Hepatocyte (in vitro differentiated cells): ENCODE measurements at places on chromosomes 3 and 15. TPM values are rescaled to one million over a fixed set of nuclear protein-coding genes. Genes with fewer than 3 reads are reported as not detected.
A peak's percentile ranks its signal among the peaks of the same experiment; 100 is the strongest.

- no peaks in the 10 kb centered on the region for H3K36me3 ChIP-seq
- no peak for DNase-seq
- H3K4me1 ChIP-seq, result no peaks in the 10 kb centered on the region
- no peaks in the 10 kb centered on the region for H3K27me3 ChIP-seq
- H3K4me3 ChIP-seq, result peak overlapping the region; percentile 84
These were observed 506 bp upstream of the ATP1B3 start for GRCh38 chr3:141875893-141876380.

DNA sequence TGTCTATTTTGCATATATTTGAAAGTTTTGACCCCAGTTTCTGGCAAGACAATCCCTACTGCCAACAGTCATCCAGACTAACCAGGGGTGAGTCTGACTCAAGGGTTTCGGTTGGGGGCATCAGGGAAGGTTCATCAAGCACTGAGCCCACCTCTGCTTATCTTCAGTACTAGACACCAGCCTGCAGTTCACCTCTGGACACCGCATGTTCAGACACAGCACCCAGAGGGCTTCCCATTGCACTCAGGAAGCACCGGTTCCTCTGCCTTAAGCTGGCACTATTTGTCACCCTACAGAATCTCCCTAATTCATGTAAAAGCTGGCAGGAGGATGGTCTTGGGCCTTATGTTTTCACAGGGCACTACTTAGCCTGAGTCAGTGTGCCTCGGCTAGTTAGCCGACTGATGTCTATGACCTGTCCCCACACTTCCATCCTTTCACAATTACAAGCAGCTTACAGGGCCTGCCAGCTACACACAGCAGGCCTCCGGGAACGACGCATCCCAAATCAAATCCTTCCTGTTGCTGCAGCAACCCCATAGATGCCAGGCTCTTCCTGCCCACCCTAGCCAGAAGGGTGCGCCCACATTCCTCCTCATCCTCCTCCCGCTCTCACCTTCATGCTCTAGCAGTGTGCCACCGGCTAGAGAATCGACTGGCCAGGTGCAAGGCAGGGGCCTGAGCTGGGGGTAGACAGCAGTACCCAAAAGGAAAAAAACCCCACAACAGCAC lies 52.5 kb downstream of the SH3BP5 start:
- no peaks in the 10 kb centered on the region for H3K4me1 ChIP-seq
- DNase-seq, result no peak
- H3K36me3 ChIP-seq, result no peaks in the 10 kb centered on the region

DNA sequence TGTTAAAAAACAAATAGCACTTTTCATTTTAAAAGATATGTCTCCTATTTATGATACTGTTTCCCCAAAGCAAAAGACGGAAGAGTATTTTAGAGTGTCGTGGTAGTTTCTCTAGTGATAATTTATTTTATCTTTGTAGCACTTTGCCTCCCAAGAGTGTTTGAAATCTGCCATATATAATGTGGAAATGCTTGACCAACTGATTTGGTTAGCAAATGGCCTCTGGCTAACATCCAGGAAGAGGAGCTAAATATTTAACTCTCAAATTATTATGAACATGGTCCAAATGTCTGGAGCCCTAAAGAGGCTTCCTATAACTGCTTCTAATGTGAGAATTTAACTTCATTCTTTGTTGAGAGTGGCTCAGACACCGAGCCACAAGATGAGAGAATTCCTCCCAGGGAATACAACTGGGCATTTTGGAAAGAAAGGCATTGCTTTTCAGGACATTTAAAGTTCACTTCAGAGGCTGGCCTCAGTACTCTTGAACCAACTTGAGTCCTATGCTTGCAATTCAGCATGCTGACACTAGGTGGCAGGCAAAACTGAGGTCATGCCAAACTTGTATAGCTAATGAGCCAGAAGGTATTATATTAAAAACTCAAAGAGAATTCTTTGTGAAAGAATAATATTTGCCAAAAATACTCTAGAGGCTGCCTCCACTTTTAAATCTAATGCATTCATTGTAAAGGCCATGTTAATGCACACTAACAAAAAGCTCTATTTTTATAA lies 104.5 kb downstream of the RARB start:
- H3K36me3 ChIP-seq, result no peaks in the 10 kb centered on the region
- DNase-seq, result no peak

DNA sequence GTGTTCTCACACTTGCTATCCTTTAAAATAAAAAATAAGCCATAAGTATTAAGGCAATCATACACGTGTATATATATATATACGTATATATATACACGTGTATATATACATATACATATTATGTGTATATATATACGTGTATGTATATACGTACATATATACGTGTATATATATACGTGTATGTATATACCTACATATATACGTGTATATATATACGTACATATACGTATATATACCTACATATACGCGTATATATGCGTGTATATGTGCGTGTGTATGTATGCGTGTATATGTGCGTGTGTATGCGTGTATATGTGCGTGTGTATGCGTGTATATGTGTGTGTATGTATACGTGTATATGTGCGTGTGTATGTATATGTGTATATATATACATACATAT lies 477.3 kb upstream of the ARRDC4 start:
- H3K4me1 ChIP-seq, result no peaks in the 10 kb centered on the region
- DNase-seq, result no peak
- no peaks in the 10 kb centered on the region for H3K27me3 ChIP-seq

DNA sequence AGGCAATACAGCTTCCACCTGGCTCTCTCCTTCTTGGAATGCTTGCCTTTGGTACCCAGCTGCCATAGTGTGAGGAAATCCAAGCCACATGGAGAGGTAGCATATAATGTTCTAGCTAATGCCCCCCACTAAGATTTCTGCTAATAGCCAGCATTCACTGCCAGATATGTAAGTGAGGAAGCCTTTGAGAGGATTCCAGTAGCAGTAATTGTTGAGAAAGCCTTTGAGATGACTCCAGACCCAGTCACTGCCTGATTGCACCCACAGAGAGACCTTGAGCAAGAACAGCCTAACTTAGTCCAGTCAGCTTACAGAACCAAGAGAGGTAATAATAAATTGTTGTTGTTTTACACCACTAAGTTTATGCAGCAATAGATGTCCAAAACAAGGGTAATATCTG lies 63.1 kb downstream of the STRIT1 start:
- H3K27ac ChIP-seq, result no peak overlapping the region
- H3K27me3 ChIP-seq, result no peaks in the 10 kb centered on the region
- no peak overlapping the region for H3K4me3 ChIP-seq
- no peak for DNase-seq

DNA sequence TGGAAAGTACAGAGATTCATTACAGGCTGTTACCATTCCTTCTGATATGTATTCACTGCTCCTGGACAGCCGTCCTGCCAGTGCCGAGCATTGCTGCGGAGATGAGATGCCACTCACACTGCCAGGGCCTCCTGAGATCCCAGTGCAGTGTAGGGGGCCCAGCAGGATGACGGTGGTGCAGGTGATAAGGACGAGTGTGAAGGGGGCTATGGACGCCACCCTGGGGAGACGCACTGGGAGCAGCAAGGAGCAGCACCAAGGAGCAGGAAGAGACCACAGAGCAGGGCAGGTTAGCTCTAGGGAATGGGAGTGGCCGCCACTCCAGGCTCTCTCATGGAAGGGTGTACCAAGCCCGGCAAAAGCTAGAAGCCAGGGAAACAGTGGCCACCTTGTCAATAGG lies 4.0 kb upstream of the KLF15 start:
- no peak overlapping the region for H3K27ac ChIP-seq
- H3K4me1 ChIP-seq, result peaks cover 8% of the 10 kb centered on the region
- H3K4me3 ChIP-seq, result no peak overlapping the region
- DNase-seq, result no peak

GRCh38 chr15:51878446-51879386 lies 49.3 kb downstream of the TMOD3 start:
- peak overlapping the region; percentile 55 for H3K27ac ChIP-seq
- no peak overlapping the region for H3K4me3 ChIP-seq
- no peaks in the 10 kb centered on the region for H3K36me3 ChIP-seq
- H3K27me3 ChIP-seq, result no peaks in the 10 kb centered on the region
- DNase-seq, result peak; percentile 39
- peaks cover 12% of the 10 kb centered on the region for H3K4me1 ChIP-seq

DNA sequence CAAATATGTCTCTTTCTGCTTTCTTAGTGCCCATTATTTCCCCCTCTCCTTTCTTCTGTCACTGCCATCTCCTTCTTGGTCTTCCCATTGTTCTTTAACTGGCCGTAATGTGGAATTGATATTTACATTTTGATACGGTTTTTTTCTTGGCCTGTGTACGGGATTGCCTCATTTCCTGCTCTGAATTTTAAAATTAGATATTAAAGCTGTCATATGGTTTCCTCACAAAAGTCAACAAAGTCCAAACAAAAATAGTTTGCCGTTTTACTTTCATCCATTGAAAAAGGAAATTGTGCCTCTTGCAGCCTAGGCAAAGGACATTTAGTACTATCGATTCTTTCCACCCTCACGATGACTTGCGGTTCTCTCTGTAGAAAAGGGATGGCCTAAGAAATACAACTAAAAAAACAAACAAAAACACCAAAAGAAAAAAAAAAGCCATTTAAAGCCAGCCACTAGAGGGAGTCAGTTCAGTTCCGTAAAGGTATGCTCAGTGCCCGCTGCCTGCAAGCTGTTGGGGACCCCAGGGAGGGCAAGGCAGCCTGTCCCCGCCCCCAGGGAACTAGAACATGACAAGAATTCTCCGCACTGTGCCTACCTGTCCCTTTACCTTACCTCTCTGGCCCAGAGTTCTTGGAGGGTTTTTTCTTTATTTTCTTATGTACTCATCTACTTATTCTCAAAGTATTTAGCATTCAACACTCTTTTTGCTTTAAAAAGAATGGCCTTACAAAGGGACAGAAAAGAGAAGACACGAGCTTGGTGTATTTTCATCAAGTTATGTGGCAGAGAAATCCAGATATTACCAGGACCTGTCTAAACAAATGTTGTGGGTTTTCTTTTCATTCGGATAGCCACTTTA lies 30.0 kb upstream of the NR2E3 start:
- no peaks in the 10 kb centered on the region for H3K4me1 ChIP-seq
- H3K27ac ChIP-seq, result no peak overlapping the region
- no peaks in the 10 kb centered on the region for H3K27me3 ChIP-seq
- H3K4me3 ChIP-seq, result no peak overlapping the region
- H3K36me3 ChIP-seq, result no peaks in the 10 kb centered on the region

GRCh38 chr3:194908496-194908895 lies 222.8 kb downstream of the FAM43A start:
- no peak overlapping the region for H3K27ac ChIP-seq
- no peak for DNase-seq
- no peaks in the 10 kb centered on the region for H3K27me3 ChIP-seq
- H3K4me1 ChIP-seq, result no peaks in the 10 kb centered on the region

DNA sequence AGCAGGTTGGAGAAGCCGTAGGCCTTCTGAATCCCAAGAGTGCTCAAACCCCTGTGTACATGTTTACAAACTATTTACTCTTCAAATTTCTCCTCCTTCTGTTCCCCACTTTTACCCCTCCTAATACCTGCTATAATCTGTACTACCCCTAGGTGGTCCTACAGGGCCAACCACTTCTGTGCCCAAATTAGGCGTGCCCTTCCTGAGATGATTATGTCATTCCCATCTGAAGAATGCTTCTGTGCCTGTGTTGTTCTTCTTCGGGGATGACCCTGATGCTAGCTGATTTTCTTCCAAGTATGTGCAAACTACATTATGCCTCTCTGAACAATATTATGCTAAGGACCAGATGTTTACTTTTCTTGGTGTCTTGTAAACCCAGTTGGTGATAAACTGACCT lies 20.5 kb downstream of the RBP2 start:
- H3K4me3 ChIP-seq, result no peak overlapping the region
- no peak for DNase-seq
- no peaks in the 10 kb centered on the region for H3K36me3 ChIP-seq
- peaks cover 7% of the 10 kb centered on the region for H3K4me1 ChIP-seq
- no peaks in the 10 kb centered on the region for H3K27me3 ChIP-seq

- DNase-seq, result peak; percentile 32
- H3K4me1 ChIP-seq, result no peaks in the 10 kb centered on the region
- no peaks in the 10 kb centered on the region for H3K27me3 ChIP-seq
- no peak overlapping the region for H3K27ac ChIP-seq
- H3K36me3 ChIP-seq, result no peaks in the 10 kb centered on the region
These were observed 37.8 kb upstream of the ATP10A start for GRCh38 chr15:25900901-25901300.

DNA sequence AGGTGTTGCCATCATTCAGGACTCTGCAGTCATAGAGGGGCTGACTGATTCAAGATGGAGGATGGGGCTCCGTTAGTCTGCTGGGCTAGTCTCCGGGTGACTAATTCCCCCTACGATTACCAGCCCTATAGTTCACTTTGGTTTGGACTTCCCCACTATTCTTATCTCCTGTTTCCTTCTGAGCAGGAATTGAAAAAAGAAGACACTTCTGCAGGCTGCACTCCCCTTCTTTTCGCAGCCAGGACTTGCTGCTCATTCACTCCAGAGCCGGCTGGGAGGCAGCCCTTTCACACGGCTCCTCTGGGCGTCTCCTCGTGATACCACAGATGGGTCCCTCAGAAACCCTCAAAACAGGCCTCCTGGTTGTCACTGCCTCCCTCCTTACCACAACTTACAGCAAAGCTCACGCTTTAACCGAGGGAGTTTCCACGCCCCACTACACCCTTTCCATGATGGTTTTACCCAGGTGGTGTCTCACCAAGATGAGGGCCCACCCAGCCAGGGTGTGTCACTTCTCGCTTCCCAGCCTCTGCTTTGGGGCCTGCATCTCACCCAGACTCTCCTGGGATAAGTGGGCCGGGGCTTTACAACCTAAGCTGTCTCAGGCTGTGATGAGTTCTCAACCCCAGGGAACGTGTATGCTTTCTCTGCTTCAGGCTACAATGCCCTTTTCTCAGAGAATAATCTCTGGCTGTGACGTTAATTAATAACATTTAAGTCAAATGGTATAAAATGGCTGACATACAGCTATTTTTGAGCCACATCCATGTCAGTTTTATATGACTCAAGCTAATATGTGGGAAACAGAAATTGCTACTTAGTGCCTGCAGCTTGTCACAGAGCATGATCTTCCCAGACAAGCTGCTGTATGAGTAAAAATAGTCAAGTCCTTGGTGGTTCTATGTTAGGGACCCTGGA lies 11.9 kb downstream of the CX3CR1 start:
- peaks cover 10% of the 10 kb centered on the region for H3K27me3 ChIP-seq
- no peak overlapping the region for H3K4me3 ChIP-seq
- DNase-seq, result no peak
- no peaks in the 10 kb centered on the region for H3K36me3 ChIP-seq
- no peak overlapping the region for H3K27ac ChIP-seq
- no peaks in the 10 kb centered on the region for H3K4me1 ChIP-seq

ADCY5 gene
- total RNA-seq, result 3.1 and 5.3 TPM in 2 replicates

CFAP20DC gene
- total RNA-seq, result 2.2 and 2.6 TPM in 2 replicates

RBP2 gene
- total RNA-seq, result 285 and 295 TPM in 2 replicates

LYZL4 gene
- not detected in 2 replicates for total RNA-seq

KLHL18 gene
- 10.8 and 11.6 TPM in 2 replicates for total RNA-seq

GOLGA8S gene
- 0.03 and 0.08 TPM in 2 replicates for total RNA-seq

IMPG2 gene
- 0.72 and 0.77 TPM in 2 replicates for total RNA-seq

FILIP1L gene
- 48.2 and 54.9 TPM in 2 replicates for total RNA-seq

CLDN16 gene
- 0.77 and 1.3 TPM in 2 replicates for total RNA-seq

ADGRG7 gene
- 33.3 and 34.1 TPM in 2 replicates for total RNA-seq

WDR93 gene
- total RNA-seq, result 0.13 TPM in 1 of 2 replicates, not detected in the other

UBAP1L gene
- total RNA-seq, result 0.96 and 1.8 TPM in 2 replicates
